ENCODE measurements at places on chromosomes 11 and 22. TPM values are rescaled to one million over a fixed set of nuclear protein-coding genes. Genes with fewer than 3 reads are reported as not detected.

DNA sequence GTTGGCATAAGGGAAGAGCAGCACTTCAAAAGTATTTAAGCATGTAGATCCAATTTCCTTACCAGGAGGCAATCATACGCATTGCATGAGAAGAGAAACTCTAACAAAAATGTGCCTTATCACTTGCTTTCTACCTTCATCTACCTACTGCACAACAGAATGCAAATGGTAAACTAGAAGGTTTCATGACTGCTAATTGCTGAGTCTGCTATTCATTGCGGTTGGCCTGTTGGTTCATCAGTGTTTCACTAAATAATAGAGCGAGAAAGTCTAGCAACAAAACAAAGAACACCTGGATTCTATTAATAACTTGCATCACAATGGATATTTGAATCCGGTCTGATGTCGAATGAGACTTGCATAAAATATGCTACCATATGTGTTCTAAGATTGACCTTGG, 229.0 kb downstream of the OPCML start:
- no peaks in the 10 kb centered on the region for H3K27me3 ChIP-seq
- no peaks in the 10 kb centered on the region for H3K36me3 ChIP-seq
- no peak overlapping the region for H3K27ac ChIP-seq
- DNase-seq = no peak
- no peak overlapping the region for H3K4me3 ChIP-seq

- H3K4me1 ChIP-seq = no peaks in the 10 kb centered on the region
- peaks cover 34% of the 10 kb centered on the region for H3K36me3 ChIP-seq
- H3K27ac ChIP-seq = no peak overlapping the region
- no peak overlapping the region for H3K4me3 ChIP-seq
- peaks cover 10% of the 10 kb centered on the region for H3K27me3 ChIP-seq
- no peak for DNase-seq
Measured at GRCh38 chr11:47589584-47589976, 3.1 kb downstream of the FAM180B start.

- peaks cover 4% of the 10 kb centered on the region for H3K36me3 ChIP-seq
- no peaks in the 10 kb centered on the region for H3K27me3 ChIP-seq
- H3K27ac ChIP-seq = peak overlapping the region; percentile 63
Measured at GRCh38 chr11:64842851-64843685, 1.4 kb downstream of the CDC42BPG start.

- no peak for DNase-seq
- H3K27ac ChIP-seq = no peak overlapping the region
- no peak overlapping the region for H3K4me3 ChIP-seq
- H3K4me1 ChIP-seq = no peaks in the 10 kb centered on the region
- no peaks in the 10 kb centered on the region for H3K27me3 ChIP-seq
Measured at GRCh38 chr22:28017558-28017820, 98.4 kb upstream of the PITPNB start.

The OR5L2 gene
- polyA plus RNA-seq = not detected

DNA sequence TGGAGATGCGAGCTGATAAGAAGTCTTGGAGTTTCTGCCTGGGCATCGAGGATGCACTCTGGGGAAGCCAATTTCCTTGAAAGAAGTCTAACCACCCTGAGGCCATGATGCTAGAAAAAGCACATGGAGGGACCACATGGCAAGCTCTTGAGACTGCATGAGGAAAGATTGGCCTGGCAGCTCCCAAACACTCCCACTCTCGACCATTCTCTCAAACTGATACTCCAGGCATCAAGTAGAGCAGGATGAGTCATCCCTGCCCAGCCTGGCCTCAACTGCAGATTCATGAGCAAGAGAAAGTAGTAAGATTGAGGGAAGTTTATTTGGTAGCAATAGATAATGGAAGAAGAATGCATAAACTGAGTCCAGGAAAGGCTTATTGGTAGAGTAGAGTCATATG, 194.3 kb downstream of the KIF18A start:
- H3K36me3 ChIP-seq = no peaks in the 10 kb centered on the region
- no peak overlapping the region for H3K4me3 ChIP-seq
- no peaks in the 10 kb centered on the region for H3K4me1 ChIP-seq
- no peak for DNase-seq
- H3K27ac ChIP-seq = no peak overlapping the region

GRCh38 chr11:102112509-102112821, 2.2 kb downstream of the YAP1 start:
- peaks cover 3% of the 10 kb centered on the region for H3K36me3 ChIP-seq
- H3K4me1 ChIP-seq = peaks cover 23% of the 10 kb centered on the region
- DNase-seq = peak; percentile 21
- H3K27ac ChIP-seq = peak overlapping the region; percentile 80
- no peaks in the 10 kb centered on the region for H3K27me3 ChIP-seq
- no peak overlapping the region for H3K4me3 ChIP-seq

The ARFIP2 gene
- polyA plus RNA-seq = 68.8 TPM

The FOLR2 gene
- 24.2 TPM for polyA plus RNA-seq
